ENCODE measurements at places on chromosomes 7 and 10. TPM values are rescaled to one million over a fixed set of nuclear protein-coding genes. Genes with fewer than 3 reads are reported as not detected.

Gene C10orf67
- total RNA-seq: 0.18 TPM

Gene FAM24B
- 8.5 TPM for total RNA-seq

Gene FAM25A
- not detected for total RNA-seq

Gene SMARCD3
- total RNA-seq: 2.3 TPM

Gene DEPP1
- total RNA-seq: 0.31 TPM

Gene SRRM3
- not detected for total RNA-seq

Gene EBF3
- total RNA-seq: not detected

Gene MORN4
- 1.3 TPM for total RNA-seq
